Smooth muscle cell of the brain vasculature (primary cell): ENCODE measurements at places on chromosomes 2 and 18.
A peak's percentile ranks its signal among the peaks of the same experiment; 100 is the strongest.

GRCh38 chr2:137838255-137839092 lies 125.8 kb upstream of the HNMT start:
- no peak for DNase-seq

- no peak for DNase-seq
Observed at GRCh38 chr18:42310956-42311355, 355.9 kb downstream of the PIK3C3 start.

DNA sequence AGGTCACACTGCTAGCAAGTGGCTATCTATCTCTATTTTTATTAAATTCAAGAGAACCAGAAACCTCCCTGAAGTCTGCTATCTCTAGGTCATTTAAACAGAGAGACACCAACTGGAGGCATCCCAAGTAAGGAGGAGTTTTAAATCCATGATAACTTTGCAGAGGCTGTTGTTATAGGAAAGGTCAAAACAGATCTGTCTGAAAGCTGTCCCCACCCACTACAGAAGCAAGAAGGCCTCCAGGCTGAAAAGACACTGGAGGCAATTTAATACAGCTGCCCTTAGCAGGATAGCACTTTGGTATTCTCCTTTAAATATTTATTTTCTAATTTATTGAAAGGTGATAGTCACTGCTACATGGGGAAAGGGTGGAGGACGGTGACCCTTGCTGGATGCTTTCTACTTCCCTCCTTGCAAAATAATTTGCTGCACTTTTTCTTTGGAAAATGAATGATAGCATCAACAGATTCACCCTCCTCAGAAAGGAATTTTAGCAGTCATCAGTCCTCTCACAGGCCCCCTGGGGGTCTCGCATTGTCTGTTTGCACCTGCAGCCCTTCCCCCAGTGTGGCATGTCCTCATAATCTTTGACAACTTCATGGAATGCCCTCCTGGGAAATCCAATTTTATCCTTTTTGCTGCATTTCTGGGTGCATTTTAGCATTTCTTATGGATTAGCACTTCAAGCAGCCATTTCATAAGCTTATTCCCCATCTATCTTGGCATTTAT lies 429.5 kb upstream of the TNP1 start:
- DNase-seq: no peak

GRCh38 chr2:236124182-236124893 lies 43.8 kb downstream of the GBX2 start:
- no peak for DNase-seq

GRCh38 chr2:37764739-37765138 lies 93.3 kb upstream of the CDC42EP3 start:
- no peak for DNase-seq

- no peak for DNase-seq
Observed at GRCh38 chr18:49597157-49597931, 35.5 kb downstream of the LIPG start.

- peak; percentile 20 for DNase-seq
Observed at GRCh38 chr2:138827426-138828054, 47.4 kb upstream of the NXPH2 start.

- DNase-seq: no peak
Observed at GRCh38 chr2:102453501-102453900, 19.5 kb upstream of the SLC9A4 start.

- DNase-seq: no peak
Observed at GRCh38 chr2:210007895-210008294, 5.5 kb downstream of the RPE start.

- DNase-seq: peak; percentile 18
Observed at GRCh38 chr2:102473020-102473419, at the start of gene SLC9A4. Gene SLC9A4 (plus strand): TSS chr2:102473226. CDS start chr2:102473760, 534 bp downstream.

- DNase-seq: no peak
Observed at GRCh38 chr2:41962922-41963622, 84.7 kb upstream of the PKDCC start.

- no peak for DNase-seq
Observed at GRCh38 chr2:40879305-40879704, 427.4 kb upstream of the SLC8A1 start.

- DNase-seq: no peak
Observed at GRCh38 chr2:112257575-112257974, 2.7 kb upstream of the ZC3H8 start.

- DNase-seq: no peak
Observed at GRCh38 chr2:105886029-105886454, 141.3 kb downstream of the NCK2 start.

DNA sequence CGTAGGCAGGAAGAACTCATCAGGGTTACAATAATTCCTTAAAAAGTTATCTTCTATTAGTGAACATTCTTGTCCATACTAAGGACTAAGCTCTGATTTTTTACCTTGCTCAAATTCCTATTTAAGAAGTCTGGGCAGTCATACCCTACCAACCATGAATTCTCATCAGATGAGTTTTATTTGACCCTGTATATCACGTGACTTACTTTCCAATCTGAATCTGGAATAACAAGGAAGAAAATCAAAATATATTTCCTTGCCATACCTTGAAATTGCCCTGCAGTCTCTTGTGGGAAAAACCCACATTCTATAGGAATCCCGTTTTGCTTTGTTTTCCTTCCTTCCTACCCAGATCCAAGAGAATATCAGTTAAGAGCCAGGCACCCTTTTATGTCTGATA lies 352.7 kb downstream of the AKAIN1 start:
- DNase-seq: no peak

GRCh38 chr2:162092658-162093556 lies 18.9 kb upstream of the DPP4 start:
- DNase-seq: no peak

DNA sequence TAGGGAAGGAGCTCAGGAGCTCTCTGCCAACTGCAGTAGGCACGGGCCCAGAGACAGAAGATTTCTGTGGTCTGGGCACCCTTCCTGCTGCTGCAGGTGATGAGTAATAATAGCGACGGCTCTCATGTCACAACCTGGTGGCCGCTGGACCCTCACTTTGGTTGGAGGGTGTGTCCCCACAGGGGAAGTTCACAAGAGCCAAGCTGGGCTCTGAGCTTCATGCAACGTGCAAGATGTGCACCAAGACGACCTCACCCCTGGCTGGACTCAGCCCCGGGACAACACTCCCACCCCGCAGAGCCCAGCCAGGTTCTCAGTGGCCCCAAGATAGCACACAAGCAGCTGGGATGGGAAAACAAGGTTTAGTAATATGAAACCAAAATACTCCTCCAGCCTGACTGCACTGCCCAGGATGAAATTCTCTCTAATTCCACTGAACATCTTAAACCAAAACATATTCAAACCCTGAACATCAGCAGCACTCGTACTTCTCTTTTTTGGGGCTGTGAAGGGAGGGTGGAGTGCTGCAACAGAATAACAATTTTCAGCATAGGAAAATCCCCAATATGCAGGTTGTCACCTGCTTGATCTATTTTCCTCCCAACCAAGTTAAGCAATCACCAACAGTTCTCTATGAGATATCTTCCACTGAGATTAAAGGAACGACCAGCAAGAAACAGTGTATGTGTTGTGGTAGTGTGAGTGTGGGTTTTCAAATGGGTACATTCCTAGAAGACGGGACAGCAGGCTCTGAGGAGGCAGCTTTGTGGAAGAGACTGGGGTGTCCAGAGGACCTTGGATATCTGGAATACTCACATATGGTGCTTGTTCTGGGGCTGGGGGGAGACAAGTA lies 26.5 kb downstream of the BCL2 start:
- no peak for DNase-seq

DNA sequence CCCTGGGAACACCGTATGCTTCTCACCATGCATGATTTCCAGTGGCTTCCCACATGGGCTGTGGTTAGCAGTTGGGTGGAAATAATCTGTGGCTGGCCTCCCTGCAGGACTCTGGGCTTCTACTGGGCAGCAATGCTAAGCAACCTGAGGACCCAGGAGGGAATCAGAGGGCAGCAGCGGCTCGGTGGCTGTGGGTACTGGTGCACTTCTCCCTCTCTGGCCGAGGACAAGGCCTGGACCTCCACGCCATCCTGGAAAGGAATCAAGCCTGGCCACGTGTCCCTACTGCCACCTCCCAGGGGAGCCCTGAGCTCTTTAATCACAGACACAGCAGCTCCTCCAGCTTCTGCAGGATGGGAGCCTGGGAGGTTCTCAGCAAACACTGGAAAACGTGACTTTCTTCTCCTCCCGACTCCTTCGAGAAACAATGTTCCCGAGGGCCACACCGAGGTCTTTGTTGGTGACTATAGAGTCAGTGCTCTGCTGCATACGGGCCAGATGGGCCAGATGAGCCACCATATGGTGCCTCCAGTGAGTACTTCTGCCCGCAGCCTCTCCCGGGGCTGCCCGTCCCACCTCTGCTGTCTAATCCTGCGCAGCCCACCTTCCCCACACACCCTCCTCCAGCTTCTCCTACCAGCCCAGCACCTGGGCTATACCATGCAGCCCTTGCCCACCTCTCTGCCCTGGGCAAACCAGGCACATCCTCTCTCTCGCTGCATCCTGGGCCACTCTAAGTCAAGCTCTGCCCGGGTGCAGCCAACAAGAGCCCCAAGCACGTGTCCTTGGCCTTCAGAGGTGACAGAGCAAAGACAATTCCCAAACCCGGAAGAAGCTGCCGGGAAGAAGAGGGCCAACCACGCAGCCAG lies 42.8 kb upstream of the OTOS start:
- no peak for DNase-seq

GRCh38 chr18:54750350-54750749 lies 77.9 kb upstream of the RAB27B start:
- no peak for DNase-seq

- DNase-seq: no peak
Observed at GRCh38 chr2:9992427-9993187, 41.1 kb downstream of the GRHL1 start.

- DNase-seq: no peak
Observed at GRCh38 chr18:29531746-29532145, 1354.8 kb upstream of the CDH2 start.

- DNase-seq: no peak
Observed at GRCh38 chr2:156340804-156341451, 8.4 kb upstream of the NR4A2 start.

GRCh38 chr2:30265052-30266015 lies 34.0 kb downstream of the LBH start:
- no peak for DNase-seq

DNA sequence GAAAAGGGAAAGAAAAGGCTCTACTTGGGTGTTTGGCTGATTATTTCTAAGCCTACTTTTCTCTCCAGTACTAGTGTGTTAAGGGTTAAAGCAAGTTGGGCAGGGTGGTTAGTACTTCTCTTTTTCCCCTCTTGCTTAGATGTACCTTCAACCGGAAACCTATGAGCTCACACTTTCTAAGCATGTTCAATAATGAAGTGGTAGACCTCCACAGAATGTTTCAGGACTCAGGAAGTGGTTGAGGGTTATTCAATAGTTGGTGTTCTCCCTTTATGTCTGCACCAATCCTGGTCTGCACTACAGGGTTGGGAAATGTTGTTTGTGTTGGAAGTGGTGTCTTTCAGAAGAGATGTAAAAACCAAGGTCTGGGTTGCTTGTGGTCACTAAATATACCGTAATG lies 137.1 kb downstream of the ZEB2 start:
- DNase-seq: no peak

DNA sequence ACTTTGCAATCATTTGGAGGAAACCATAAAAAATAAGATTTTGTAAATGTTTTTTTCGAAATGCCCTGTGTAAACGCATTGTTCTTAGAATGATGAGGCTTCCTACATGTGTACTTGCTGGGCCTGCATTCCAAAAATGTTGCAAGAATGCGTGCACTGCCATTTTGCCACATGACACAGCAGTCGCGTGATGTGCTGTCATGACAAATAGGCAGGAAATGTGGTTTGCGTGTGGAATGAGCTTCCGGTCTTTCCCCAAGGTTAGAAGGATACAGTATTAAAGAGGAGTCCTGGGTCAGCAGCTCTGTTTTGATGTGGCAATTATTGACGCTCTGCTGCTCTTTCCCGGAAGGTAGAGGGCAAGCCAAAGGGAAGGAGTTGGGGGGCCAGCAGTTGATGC lies 18.1 kb upstream of the SERPINB2 start:
- DNase-seq: no peak

DNA sequence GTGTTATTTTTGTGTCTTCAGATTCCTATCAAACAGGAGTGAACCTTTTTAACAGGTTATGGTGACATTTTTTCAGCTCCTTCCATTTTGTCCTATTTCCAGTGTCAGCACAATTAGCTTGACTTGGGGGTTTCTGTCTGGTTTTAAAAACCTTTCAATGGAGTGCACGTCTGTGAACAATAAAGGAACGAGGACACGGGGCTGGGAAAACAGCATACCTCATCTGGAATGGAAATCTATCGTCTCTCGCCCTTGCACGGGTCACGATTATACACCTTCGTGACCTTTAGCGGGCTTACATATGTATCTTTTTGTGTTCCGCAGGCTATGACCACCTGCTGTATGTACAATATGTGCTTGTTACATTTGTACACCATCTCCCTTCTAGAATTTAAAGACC lies 2.3 kb upstream of the ZNF532 start:
- DNase-seq: no peak

GRCh38 chr2:188898261-188898660 lies 75.9 kb upstream of the COL3A1 start:
- no peak for DNase-seq

- no peak for DNase-seq
Observed at GRCh38 chr2:149766339-149766738, 178.8 kb upstream of the MMADHC start.

DNA sequence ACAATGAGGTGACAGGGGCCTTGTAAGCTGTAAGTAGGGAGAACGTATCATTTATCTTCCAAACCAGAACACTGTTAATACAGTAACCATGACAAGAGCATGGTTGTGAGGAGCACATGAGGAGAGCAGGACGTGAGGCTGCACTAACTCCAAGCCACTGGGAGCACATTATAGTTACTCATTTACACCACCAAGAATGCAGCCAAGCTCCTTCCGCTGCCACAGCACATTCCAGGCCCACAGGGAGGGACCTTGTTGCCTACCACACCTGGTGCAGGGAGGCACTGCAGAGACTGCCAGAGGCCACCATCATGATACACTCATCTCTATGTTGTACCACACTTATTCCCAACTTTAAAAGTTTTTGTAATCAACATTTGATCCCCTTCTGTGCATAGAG lies 13.5 kb upstream of the SFXN5 start:
- no peak for DNase-seq

- DNase-seq: no peak
Observed at GRCh38 chr2:175836361-175836760, 165.7 kb downstream of the LNPK start.

- DNase-seq: no peak
Observed at GRCh38 chr2:202261531-202261930, 4.0 kb upstream of the NOP58 start.

GRCh38 chr2:150292192-150292591 lies 195.3 kb downstream of the RND3 start:
- no peak for DNase-seq

GRCh38 chr18:8952769-8953760 lies 149.4 kb upstream of the NDUFV2 start:
- DNase-seq: no peak
